ENCODE measurements at places on chromosomes 6 and 20.

DNA sequence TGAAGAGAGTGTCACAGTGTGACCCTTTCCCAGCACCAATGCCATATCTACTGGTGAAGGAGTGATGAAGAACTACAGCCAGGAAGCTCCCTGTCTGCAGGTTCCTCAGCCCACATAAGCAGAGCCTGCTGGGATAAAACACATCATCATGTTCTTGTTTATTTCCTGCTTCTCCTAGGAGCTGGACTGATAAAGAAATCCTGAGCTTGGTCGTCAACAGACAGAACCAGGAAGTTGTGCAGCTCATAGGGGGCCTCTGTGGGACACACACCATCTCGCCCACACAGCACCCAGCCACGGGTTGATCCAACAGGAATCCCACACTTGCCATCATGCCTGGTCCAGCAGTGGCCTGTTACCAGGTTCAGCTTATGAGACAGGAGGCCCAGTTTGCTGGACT lies 2.8 kb upstream of the CSTL1 start:
- DNase-seq, result no peak

- no peak for DNase-seq
These were observed 131.6 kb upstream of the ESR1 start for GRCh38 chr6:151675746-151676459.

DNA sequence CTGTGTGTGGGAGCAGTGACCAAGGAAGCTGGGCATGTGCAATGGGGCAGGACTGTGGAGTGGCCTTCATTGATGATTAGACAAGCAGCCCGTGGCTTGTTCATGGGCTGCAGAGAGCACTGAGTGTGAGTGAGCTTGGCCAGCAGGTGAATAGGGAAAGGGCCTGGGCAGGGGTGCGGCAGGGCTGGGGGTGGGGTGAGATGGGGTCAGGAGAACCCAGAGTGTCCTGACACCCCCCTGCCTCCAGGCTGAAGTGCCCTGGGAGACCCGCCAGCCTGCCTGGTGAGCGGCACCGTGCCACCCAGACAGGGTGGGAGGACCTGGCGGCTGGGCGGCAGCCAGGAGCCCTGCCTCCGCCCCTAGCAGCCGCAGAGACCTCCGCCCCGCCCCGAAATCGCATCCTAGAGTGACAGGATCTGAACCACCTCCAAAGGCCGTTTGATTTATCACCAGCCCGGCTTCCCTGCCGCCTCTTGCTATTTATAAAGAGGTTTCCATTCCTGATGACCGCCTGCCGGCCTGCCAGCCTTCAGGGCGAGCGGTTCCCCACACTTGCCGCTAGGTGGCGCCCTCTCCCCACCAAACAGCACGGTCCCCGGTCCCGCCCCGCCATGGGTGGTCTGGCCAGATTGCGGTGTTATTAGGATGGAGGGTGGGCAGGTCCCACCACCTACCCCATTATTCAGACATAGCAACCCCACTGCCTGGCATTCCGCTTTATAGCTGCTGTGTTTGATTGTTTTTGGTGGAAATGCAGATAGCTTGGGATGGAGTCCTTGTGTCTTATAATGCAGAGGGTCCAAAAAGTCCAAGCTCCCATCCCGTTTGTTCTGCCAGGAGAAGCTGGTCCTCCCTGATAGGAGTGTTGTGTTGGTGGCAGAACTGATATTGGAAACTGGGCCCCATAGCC lies 3.5 kb downstream of the MYLK2 start:
- peak; percentile 34 for DNase-seq

DNA sequence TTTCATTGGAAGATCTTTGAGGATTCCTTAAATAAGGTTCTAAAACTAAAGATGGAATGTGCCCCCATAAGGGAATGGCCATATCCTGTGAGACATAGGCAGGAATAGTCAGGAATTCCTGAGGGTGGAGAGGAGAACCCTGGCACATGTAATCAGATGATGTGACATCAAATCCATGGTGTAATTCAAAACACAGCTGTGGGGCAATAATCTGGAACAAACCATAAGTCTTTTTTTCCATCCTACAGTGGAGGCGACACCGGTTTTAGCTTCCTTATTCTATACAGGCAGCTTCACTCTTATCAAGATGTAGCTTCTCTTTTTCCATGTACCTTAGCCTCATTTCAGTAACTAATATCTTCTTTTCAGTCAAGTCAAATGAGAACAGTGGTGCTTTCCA lies 133.6 kb upstream of the CITED2 start:
- no peak for DNase-seq

DNA sequence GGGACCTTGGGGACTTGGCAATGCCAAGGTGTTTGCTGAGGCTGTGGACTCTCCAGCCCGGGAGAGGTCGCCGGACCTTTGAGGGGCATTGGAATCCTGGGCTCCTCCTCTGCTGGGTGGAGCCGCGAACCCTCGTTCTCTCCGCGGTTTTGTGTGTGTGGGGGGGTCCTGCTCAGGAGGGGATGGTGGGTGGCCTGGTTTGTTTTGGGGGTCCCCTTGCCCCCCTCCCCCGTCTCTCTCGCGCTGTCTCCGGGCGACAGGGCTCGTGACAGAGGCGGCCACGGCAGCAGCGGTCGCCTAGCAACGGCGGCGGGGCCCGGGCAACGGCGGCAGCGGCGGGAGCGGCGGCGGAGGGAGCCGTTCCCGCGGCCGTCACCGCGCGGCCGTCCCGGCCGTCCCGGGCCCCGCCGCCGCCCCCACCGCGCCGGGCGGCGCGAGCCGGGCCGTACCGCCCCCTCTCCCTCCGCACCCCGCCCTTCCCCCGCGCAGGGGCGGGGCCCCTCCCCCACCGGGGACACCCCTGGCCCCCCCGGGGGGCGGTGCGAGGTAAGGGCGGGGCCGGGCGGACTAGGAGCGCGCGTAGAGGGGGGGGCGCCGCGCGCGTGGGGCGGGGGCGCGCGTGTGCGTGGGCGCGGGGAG lies 7.8 kb downstream of the SYNGAP1 start:
- peak; percentile 50 for DNase-seq

DNA sequence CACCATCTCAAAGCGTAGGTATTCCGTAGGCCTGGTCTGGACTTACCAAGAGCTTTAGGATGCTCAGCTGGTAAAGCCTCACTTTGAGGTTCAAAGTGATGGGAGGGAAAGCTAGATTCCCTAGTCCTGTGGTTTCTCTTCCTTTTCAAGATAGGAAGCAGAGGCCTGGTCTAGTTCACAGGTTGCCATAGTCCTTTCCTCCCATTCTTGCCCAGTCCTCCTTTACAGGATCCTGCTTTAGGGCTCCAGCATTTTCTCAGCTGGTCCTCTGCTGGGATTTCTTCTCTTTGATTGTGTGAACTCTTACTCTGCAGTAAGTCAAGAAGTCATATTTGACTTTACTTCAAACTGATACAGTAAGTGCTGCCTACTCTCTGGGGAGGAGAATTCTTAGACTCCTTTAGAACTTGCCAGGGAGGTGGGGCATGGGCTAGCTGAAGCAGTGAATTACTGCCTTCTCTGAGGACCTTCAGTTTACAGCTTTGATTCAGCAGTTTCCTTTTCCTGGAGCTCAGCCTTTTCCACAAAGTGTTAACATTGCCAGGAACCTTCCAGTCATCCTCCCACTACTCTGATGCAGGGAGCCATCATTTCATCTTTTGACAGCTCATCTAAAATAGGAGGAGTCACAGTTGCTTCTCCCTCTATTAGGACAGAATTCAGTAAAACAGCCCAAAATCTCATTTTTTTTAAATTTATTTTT lies 42.8 kb upstream of the PLCG1 start:
- DNase-seq, result peak; percentile 1

GRCh38 chr6:43454290-43454695 lies 1.1 kb downstream of the DLK2 start:
- DNase-seq, result peak; percentile 32

- DNase-seq, result no peak
These were observed 36.2 kb downstream of the RIOK1 start for GRCh38 chr6:7425808-7426190.

DNA sequence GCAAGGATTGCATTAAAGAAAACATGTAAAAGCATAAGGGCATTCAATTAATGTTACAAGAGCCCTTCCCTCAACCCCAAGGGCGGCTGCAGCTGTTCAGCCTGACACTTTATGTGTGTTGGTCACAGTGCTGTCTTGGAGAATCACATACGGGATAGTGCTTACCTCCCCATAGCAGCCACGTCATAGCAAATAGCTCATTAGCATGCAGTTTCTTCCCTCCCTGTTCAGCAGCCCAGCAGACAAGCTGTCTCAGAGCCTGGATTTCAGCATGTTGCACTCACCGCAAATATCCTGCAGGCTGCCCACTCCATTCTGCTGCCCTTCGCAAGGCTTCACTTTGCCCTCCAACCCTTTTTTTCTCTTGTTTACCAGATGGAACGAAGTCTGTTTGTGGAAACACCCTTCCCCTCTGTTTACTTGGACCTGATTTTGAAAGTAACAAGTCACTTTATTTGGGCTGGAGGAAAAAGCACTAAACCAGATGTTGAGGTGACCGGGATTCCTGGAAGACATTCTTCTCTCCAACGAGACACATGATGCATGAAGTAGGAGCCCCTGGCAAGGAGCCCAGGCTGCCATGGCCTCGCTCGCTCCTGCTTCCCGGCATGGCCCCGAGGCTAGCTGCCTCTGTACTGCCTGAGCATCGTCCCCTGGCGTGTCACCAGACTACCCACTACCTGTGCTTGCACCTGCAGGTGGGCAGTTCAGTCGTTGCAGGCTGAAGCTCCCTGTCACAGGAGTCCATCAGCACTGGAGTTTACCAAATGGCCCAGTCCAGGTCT lies 151.6 kb upstream of the GMDS start:
- DNase-seq, result no peak

DNA sequence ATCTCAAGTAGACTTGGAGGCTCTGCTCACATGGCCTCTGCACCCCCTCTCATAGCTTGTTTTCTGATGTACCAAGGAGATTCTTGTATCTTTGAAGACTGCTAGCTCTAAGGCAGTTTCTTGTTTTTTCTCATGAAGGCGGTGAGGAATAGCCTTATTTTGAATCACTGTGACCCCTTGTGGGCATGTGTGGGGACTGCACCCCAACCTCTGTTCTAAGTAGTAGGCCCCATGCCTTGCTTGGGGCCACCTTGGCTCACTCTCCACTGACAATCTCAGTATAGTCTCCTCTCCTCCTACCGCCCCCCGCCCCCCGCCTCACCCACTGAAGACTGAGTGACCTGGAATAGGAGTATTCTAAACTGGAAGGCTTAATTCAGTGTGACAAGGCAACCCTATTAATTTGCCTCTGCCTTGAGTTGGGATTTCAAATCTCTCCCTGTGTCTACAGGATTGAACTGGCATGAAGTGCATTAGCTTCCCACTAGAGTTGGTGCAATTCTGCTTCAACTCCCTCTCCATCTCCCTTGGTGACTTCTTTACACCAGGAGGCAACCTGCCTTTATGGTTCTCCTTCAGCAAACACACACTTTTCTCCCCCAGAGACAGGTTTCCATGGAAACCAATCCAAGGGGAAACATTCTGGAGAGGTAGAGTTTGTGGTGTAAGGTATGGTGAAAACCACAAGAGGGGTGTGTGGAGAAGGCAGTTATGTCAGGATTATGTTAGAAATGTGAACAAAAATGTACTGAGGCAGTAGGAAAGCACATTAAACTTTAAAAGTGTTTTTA lies 75.4 kb upstream of the ECI2 start:
- peak; percentile 30 for DNase-seq

DNA sequence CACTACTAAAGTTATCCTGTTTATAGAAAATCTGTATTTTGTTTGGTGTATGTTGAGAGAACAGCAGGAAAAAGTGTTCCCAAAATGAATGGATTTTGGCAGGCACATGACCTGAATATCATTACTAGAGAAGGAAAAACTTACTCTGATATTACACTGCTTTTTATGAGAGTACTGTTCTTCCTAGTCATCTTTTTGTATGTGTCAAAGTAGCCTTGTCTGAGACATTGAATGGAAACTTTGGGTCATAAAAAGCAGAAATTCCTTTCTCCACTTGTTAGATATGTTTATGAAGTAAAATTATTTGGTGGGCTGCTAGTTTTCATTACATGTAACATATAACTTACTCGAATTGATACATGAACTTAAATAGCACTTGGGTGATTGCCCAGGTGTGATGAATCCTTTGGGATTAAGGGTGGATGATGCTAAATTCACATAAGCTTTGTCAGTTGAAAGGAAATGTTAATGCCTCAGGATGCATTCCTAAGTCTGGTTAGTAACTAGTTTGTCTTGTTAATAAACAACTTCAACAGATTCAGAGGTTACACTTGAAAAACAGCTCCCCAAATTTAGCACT lies 206.7 kb downstream of the CENPW start:
- DNase-seq, result no peak

DNA sequence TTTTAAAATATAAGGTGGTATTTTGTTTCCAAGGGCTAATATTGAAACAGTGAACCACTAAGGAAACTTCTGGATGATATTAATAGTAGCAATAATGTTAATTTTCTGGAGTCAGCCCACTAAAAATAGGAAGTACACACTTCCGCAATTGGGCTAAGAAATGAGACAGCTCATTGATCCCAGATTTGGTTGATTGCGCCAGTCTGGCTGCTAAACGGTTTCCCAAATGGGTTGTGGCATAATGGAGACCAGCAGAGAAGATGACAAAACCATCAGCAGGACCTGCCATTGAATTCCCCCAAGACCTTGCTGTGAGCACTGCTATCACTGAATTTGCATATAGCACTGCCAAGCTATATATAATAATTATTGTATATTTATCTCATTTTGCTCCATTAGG lies 71.2 kb upstream of the SGK1 start:
- DNase-seq, result no peak

GRCh38 chr6:120260636-120261035 lies 911.1 kb upstream of the MAN1A1 start:
- DNase-seq, result no peak

GRCh38 chr6:133966654-133967329 lies 13.8 kb downstream of the TBPL1 start:
- DNase-seq, result no peak

- no peak for DNase-seq
These were observed 44.7 kb downstream of the RREB1 start for GRCh38 chr6:7152462-7152861.

GRCh38 chr6:5334341-5334740 lies 73.0 kb downstream of the FARS2 start:
- no peak for DNase-seq

GRCh38 chr6:158249340-158249836 lies 62.9 kb upstream of the TULP4 start:
- DNase-seq, result no peak

DNA sequence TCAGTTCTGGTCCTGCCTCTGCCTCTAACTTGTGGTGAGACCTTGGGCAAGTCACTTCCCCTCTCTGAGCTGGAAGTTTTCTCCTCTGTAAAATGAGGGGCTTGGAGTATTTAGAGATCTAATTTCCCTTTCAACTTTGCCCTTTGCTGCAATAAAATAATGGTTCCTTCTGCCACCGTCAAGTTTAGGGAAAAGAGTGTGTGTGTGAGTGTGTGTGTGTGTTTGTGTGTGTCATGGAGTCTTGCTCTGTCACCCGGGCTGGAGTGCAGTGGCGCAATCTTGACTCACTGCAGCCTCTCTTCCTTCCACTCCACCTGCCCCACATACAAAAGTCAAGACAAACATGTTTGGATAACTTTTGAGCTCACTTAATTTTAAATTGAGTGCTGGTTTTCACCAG lies 39.2 kb upstream of the PIM1 start:
- no peak for DNase-seq
